ENCODE measurements at places on chromosomes 1 and 21.

- DNase-seq = no peak
Observed at GRCh38 chr1:16083486-16083885, 10.0 kb upstream of the FAM131C start.

DNA sequence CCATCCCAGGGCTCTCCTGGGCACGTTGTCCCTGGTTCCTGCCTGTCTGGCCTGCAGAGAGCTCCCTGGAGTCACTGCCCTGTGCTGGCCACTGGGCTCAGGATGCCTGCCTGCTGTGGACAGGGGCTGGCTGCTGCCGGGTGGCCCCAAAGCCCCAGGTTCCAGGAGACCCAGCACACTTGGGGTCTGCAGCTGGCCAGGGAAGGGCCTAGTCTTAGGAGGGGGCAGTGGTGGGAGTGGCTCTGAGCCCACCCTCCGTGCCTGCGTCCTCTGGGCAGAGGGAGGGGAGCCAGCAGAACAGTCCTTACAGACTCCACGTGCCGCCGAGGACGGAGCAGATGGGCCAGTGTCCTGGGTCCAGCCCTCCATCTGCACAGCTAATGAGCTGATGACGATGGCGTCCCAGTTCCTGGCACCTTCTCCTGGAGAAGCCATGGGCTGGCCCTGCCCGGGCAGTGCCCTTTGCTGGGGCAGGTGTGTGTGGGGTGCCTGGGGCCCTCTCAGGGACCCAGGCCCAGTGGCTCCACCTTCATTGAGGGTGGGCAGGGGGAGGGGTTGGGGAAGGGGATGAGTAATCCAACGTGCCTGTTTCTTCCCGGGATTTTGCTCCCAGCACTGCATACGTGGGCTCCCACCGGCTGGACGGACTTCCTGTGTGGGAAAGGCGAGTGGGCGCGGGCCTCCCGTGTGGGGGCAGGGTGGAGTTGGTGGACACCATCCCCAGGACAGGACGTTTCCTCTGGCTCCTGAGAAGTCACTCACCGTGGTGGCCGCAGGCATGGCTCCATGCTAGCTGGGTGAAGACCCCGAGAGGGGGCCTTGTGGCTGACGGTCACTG is 6.8 kb upstream of the PLCH2 start:
- no peak for DNase-seq

GRCh38 chr1:206068314-206068713 is 15.3 kb downstream of the RHEX start:
- no peak for DNase-seq

GRCh38 chr1:16009030-16009460 is 5.0 kb downstream of the SRARP start:
- no peak for DNase-seq

DNA sequence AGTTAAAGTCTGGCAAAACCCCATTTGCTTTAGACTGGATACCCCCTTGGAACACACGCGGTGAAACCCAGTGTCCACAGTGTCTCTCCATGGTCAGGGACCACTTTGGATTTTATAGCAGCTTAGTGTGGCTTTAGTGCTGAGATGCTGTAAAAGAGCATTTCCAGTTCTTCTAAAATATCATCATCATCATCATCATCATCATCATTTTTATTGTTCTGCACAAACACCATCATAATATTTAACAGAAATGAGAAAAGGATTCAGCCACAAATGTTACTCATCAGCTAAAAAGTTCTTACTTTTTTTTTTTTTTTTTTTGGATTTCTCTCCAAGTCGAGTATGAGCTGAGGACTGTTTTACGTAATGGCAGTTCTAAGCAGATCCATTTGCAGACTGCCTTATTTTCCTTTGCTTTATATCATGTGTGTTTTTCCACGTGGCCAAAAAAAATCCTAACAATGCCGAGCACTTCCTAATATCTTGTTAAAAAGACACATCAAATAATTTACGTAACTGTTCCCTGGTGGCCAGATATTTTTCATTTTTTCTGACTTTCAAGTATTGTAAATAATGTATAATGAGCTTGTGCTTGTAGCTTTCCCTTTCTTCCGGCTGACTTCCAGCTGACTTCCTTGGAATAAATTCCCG is 62.8 kb downstream of the EVA1C start:
- DNase-seq = no peak

DNA sequence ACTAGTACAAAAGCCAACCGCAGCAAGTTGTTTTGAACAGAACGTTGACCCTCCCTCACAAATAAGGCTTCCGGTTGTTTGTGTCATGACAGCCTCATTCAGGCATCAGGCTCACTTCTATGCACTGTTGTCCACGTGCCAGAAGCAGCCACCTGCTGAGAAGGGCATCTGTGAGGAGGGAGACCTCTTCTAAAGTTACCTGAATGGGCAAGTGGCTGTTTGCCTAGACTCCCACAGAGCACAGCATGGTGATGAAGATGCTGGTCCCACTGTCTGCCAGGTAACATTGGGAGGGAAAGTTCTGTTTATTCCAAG is 176.1 kb downstream of the CLIC6 start:
- no peak for DNase-seq

DNA sequence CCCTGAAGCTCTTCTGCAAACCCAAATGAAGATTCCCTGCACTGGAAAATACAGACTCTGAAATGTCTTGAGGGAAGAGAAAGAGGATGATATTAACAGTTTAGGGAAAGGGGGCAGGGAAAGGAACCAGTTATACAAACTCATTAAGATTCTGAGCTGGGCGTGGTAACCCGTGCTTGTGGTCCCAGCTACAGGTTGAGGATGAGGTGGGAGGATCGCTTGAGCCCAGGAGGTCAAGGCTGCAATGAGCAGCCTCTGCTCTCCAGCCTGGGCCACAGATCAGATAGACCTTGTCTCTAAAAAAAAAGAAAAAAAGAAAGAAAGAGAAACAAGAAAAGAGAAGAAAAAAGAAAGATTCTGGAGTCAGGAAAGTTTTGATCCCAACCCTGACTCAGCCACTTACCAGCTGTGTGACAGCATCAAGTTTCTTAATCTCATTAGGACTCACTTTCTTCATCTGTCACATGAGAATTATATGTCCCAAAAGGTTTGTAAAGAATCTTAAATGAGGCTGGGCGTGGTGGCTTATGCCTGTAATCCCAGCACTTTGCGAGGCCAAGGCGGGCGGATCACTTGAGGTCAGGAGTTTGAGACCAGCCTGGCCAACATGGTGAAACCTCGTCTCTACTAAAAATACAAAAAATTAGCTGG is 53.9 kb downstream of the OPTC start:
- no peak for DNase-seq

- DNase-seq = no peak
Observed at GRCh38 chr1:35935442-35936388, 4.8 kb downstream of the AGO3 start.

GRCh38 chr1:227549892-227550291 is 13.5 kb upstream of the ZNF678 start:
- no peak for DNase-seq

GRCh38 chr1:89022167-89022959 is at the start of gene GBP3:
TSS of gene GBP3 (minus strand) at chr1:89022866. CDS start at chr1:89020721, 2,145 bp downstream.
- peak; percentile 65 for DNase-seq

DNA sequence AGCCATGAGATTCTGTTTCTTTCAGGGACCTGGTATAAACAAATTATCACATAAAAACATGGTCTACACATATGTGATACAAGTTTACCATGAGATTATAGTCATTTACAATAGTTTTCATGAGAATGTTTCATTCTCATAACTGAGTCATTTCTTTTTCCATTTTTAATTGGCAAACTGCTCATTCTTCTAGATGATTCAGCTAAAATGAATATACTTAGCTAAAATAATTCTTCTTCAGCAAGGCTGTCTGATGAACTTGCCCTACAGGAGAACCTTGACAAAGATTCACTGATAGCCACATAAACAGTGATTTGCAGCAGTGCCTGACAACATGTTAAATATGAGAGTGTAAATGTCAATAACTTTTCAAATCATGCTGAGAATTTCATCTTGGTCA is 253.2 kb downstream of the FMN2 start:
- no peak for DNase-seq

DNA sequence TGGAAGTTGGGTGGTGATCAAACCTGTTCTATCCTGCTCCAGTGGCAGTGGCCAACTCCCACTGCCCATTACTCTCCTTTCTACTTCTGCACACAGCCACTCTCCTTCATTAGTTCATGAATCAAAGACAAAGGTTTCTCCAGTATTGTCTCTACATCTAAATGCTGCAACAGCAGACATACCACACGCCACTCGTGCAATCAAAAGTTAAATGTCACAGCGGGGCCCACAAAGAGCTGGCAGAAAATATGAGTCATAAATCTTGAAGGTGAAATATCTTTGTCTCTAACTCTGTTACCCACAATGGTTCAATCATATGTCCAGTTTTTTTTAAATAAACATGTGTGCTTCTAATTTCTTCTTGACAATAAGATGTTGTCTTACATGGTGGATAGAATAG is 13.3 kb downstream of the APCS start:
- no peak for DNase-seq

DNA sequence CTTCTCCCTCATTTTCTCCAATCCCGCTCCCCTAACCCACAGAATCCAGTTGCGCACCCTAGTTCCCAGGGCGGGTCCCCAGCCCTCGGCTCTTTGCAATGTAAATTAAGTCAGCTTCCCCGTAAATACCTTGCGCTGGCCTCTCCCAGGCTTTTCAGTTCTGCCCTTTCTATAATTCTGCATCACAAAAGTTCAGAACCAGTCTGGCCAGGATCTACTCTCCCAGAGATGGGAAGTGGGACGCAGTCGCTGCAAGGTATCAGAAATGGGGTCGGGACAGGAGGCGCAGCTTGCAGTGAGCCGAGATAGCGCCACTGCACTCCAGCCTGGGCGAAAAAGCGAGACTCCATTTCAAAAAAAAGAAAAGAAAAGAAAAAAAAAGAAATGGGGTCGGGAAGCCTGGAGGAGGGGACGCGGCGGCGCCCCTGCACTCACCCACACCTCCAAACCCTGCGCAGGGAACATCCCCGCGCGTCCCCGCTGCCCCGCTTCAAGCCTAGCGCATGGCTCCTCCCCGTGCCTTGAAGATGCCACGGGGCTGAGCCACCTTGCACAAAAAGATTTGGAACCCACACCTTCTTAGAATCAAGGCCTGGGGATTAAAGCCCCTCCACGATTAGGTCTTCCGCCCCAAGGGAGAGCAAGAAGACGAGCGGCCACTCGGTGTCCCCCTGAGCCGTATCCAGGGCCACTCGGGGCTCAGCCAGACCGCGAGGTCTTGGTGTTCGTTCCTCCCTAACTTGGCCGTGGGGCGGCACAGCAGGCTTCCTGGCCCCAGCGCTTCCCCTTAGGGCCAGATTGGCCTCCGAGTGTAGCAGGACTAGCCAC is 27.2 kb upstream of the ITLN2 start:
- DNase-seq = no peak

DNA sequence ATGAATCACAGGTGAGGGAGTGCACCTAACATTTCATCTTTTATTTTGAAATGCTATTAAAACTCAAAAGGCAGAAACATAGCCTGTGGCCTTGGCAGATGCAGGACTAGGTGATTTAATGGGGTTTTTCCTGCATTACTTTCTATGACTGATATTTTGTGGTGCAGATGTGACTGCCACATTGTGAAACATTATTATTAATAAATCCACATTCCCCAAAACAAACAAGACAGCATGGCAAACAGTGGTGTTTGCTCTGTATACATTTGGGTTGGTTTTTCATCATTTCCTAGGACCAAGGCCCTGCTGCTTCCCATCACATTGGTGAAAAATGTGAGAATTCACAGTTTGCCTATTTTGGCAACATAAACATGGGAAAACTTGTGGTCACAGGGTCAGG is 247.6 kb upstream of the SGIP1 start:
- no peak for DNase-seq

DNA sequence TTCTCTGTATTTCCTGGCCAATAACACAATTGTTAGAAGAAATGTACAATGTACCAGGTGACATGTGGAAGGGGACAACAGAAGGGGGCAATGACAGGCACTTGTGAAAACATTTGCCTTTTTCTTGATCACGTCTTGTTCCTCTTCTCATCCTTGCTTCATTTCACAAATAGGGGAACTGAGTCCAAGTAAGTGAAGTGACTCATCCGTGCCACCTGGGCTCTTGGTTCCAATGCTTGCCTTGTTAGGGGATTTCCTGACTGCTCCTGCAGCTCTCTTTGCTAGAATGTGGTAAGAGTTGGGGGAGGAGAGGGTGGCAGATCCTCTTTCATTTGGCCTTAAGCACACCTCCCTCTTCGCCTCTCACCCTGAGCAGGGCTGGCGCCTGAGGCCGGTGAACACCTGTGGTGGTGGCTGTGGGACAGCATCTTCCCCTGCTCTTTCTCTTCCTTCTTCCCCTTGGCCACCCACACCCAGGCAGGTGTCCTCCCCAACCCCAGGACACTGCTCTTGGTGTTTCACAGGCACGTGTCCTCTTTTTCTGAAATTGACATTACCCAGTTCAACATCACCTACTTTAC is 2.2 kb upstream of the RHEX start:
- DNase-seq = peak; percentile 100

GRCh38 chr1:82145656-82146055 is 344.9 kb downstream of the ADGRL2 start:
- no peak for DNase-seq

- DNase-seq = no peak
Observed at GRCh38 chr1:8764293-8764937, 53.0 kb downstream of the RERE start.

DNA sequence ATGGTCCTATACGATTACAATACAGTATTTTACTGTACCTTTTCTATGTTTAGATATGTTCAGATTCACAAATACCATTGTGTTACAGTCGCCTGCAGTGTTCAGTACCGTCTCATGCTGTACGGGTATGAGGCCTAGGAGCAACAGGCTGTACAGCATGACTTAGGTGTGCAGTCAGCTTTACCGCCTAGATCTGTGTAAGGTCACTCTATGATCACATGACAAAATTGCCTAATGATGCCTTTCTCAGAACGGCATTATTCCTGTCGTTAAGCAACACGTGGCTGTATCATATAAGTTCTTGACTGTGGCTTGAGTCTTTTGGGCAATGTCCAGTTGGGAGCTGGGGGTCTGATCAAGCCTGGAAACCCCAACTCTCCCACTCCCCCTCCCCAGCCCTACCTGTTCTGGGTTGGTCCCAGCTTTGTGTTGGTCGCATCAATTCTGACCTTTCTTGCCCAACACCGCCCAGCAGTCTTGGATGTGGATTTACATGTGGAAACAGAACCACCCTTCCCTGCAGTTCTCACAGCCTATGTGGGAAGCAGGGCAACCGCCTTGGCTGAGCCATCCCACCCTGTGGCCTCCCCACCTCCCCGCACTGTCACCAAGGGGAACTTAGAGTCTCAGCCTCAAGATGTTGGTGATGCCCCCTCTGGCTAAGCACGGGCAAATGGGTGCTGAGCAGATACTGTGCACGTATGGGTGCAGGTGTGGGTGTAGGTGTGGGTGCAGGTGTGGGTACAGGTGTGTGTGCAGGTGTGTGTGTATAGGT is 80.2 kb upstream of the ACTL8 start:
- no peak for DNase-seq

GRCh38 chr1:239308701-239309333 is 77.6 kb upstream of the CHRM3 start:
- DNase-seq = peak; percentile 3
